HepG2 (cell line): ENCODE measurements at places on chromosomes 16 and 17. TPM values are rescaled to one million over a fixed set of nuclear protein-coding genes. Genes with fewer than 3 reads are reported as not detected.

- no peak for DNase-seq
These were observed 33.7 kb upstream of the RGS9 start for GRCh38 chr17:65103431-65103830.

GRCh38 chr17:59180626-59181025, 25.1 kb downstream of the PRR11 start:
- DNase-seq: no peak

DNA sequence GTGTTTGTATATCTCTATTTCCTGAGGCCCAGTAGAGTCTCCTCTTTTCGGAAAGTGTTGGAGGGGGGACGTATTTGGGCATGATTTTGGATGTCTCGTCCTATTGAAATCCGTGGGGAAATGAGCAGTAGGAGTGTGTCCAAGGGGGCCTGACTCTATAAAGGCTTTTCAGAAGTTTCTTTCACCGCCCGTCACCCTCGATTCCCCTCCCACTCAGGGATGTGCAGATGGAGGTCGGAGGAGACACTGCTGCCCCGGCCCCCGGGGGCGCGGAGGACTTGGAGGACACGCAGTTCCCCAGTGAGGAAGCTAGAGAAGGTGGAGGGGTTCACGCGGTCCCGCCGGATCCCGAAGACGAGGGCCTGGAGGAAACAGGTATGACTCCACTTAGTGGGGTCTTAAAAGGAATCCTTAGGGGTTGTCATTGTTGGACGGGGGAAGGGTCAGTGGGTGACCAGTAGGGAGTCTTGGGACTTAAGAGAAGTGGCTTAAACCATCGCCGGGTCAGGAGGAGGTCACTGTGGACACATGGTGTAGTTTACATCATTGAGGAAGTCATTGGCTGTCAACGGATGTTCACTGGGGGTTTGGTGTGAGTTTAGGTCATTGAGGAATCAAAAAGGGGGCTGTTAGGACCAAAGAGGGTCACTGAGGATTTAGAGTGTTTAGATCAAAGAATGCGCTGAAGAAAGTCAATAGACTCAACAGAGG, 424 bp downstream of the MON1B start:
- DNase-seq: no peak

GRCh38 chr16:66928702-66929388, 3.5 kb upstream of the RRAD start:
- DNase-seq: peak; percentile 39

- no peak for DNase-seq
These were observed 114.1 kb downstream of the SPAG9 start for GRCh38 chr17:51006601-51007000.

SP6 gene
- total RNA-seq: 0.07 TPM in 1 of 2 replicates, not detected in the other

GRAP gene
- 0.77 and 0.90 TPM in 2 replicates for total RNA-seq

C1QTNF1 gene
- total RNA-seq: 0.18 and 0.36 TPM in 2 replicates

ACSM2A gene
- total RNA-seq: 10.6 and 16.3 TPM in 2 replicates

ITGB4 gene
- 4.0 and 6.9 TPM in 2 replicates for total RNA-seq

ZSCAN10 gene
- not detected in 2 replicates for total RNA-seq
